HuH-7 (cell line): ENCODE measurements at places on chromosomes 2 and 18.

DNA sequence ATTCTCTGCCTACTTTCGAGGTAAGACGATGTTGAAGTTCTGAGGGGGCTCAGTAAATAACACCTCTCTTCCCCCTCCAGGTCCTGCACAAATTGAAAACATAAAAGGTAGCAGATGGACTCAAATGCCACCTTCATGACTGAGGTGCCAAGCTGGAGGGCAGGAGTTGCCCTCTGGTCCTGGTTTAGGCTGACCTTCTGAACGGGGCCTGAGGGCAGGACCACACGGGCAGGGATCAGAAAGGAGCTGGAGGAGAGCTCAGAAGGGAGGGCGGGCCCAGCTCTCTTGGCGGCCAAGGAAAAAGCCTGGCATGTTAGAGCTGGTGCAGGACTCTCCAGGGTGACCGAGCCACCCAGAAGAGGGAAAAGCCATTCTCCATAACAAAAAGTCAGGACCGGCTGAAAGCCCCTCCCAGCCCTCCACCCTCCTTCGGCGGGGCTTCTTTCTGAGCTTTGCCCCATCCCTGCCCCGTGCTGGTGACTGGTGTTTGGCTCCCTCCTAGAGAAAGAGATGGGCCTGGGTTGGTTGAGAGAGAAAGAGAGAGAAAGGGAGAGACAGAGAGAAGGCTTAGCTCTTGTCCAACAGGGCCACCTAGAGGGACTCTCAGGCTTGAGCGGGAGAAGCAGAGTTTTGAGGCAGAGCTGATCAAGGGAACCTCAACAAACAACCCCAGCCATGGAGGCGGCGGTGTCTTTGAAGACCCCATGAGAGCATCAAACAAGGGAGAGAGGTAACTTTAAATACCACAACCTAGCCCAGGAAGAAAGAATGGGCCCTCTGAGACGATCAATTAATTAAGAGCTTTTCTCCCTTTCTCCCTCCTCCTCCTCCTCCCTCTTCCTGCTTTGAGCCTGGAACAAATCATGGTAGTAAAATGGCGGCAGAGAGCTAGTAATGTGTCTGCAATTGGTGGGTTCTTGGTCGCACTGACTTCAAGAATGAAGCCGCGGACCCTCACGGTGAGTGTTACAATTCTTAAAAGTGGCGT lies 50.8 kb downstream of the WIPF1 start:
- peak; percentile 82 for DNase-seq

- DNase-seq: no peak
Measured at GRCh38 chr18:78794071-78794430, 185.6 kb upstream of the SALL3 start.

- no peak for DNase-seq
Measured at GRCh38 chr2:165238295-165238694, 919 bp upstream of the SCN2A start.

GRCh38 chr18:36629836-36630235 lies 199.0 kb downstream of the TPGS2 start:
- DNase-seq: no peak

DNA sequence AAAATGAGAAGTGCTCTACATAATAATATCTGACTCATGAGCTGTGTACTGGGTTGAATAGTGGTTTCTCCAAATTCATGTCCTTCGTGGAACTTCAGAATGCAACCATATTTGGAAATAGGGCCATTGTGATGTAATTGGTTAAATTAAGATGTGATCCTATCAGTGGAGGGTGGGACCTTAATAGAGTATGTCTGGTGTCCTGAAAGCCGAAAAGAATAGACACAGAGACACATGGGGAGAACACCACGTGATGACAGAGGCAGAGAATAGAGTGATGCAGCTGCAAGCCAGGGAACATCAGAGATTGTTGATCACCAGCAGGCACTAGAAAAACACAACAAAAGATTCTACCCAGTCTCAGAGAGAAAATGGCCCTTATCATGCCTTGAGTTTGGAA lies 310.1 kb downstream of the EXOC6B start:
- DNase-seq: no peak

GRCh38 chr18:3391704-3392466 lies 58.1 kb upstream of the TGIF1 start:
- no peak for DNase-seq

- no peak for DNase-seq
Measured at GRCh38 chr18:33154049-33154448, 286.5 kb downstream of the CCDC178 start.

- DNase-seq: no peak
Measured at GRCh38 chr2:6054161-6054671, 362.0 kb downstream of the SOX11 start.
